Stimulated activated CD8-positive, alpha-beta memory T cell treated with anti-CD3 and anti-CD28 coated beads, Interleukin-7, amount 100 ng/mL, for 1 hour (primary cell): ENCODE measurements at places on chromosomes 4 and X.

- no peak for DNase-seq
Measured at GRCh38 chrX:3124031-3124430, 82.8 kb downstream of the ARSF start.

DNA sequence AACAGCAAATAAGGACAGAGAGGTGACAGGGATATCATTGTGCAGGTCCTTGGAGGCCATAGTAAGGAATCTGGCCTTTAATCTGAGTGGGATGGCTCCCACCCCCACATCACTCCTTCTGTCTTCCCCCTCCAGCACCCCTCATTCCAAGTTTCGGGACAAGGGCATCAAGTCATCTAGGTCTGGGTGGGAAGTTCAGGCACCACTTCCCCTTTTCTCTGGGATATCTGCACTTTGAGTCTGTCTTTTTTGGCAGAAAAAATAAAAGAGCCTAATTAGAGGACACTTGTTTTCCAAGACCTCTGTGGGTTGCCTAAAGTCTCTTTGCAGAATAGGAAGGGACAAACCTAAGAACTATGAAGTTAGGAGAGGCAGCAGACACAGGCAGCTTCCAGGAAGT, 60.1 kb downstream of the FUNDC1 start:
- DNase-seq: no peak

GRCh38 chr4:73841243-73841925, 4.9 kb downstream of the CXCL6 start:
- DNase-seq: no peak

- DNase-seq: no peak
Measured at GRCh38 chr4:188428935-188429334, 289.7 kb downstream of the TRIML1 start.

GRCh38 chr4:70936200-70936787, 34.1 kb downstream of the MOB1B start:
- DNase-seq: no peak

DNA sequence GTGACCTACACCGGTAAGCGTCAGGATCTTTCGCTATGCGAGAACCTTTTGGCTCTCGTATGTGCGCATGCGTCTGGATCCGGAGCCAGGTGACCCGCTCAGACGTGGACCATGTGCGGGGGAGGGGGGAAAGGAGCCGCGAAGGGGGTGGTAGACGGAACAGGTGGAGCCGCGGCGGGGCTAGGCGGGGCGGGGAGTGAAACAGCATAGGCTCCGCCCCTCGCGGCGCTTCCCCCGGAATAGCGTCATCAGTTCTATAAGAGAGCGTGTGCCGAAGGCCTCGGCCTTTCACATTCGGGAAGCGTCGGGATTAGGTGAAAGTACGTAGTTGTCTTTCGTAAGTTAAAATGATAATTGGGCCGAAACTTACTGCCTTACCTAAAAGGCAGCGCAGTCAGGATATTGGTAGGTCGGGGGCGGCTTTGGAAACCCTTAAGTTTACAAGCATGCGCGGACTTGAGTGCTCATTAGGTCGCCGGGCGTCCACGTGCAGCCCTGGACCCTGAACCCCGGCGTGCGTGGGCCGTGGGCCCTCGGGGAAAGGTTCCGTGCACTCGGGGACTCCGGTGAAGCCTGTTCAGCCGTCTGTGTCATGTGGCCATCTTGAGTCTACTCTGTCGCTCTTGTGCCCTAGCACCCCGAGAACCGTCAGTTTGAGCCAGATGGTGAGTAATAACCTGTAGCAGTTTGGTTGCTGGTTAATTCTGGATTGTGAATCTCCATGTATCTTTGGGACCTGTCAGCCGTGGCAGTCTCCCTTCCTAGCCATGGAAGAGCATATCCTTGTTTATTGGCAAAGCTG, 74.1 kb downstream of the PRSS12 start:
- DNase-seq: peak; percentile 95

GRCh38 chrX:49231333-49232000, 1.7 kb downstream of the CACNA1F start:
- no peak for DNase-seq

DNA sequence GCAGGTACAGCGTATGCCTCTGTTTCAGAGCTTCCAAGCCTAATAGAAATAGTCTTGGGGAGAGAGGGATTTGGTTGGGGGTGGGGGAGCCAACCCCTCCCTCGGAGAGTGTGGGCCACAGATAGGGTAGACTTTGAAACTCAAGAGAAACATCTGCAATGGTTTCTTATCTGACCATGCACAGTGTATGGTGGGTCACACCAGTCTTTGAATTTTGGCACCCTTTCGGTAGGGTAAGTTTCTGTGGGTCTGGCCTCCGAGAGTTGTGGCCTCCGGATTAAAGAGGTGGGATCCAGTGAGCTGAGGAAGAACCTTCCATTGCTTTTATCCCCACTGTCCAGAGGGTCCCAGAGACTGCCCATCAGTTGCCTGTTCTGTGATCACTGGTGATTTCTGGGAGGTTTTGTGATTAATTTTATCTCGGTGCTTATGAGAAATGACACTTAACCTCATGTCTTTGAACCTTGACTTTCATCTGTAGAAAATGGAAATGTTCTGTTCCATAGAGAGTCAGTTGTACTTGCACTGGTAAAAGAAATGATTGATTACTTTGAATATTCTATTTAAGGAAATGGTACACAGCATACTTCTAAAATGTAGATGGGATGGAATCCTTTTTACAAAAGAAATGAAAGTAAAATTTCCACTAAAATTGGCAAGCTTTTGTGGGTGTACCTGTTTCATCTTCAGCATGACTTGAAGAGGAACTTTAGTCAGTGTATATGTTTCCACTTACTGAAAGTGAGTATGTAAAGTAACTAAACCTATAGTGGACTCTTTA, 62.7 kb downstream of the TMEM131L start:
- no peak for DNase-seq

DNA sequence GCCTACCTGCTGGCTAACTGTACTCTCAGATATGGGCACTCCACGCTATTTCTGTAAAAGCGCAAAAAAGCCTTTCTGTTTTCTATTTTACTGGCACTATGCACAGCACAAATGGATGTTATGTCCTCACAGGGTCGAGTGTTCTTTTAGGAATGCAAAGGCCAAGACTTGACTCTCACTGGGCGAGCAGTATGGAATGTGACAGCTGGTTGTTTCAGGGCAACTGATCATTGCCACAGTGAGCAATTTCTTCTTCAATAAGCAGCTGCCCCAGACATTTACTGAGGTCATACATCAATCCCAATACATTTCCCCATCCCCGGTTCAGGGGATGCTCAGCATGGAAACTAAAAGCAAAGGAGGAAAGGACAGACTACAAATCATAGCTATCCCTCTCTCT, 58.2 kb downstream of the PDE5A start:
- no peak for DNase-seq

- DNase-seq: no peak
Measured at GRCh38 chr4:89306486-89307177, 968 bp downstream of the GPRIN3 start.

GRCh38 chrX:23952984-23953907, 45.4 kb downstream of the CXorf58 start:
- DNase-seq: peak; percentile 0

DNA sequence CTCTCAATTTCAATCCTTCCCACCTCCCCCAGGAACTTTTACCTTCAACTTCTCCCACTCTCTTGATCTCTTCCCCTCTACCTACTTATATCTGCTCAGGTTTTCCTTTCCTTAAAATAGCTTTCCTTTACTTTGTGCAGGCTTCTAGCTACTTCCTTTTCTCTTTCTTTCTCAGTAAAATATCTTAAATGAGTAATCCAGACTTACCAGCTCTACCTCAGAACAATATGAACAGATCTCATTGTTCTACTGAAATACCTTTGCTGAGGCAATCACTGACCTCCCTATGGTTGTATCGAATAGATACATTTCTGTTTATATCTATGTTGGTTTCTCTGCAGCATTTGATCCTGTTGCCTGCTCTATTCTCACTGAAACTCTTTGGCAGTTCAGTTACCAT, 86.7 kb upstream of the WDR44 start:
- no peak for DNase-seq

DNA sequence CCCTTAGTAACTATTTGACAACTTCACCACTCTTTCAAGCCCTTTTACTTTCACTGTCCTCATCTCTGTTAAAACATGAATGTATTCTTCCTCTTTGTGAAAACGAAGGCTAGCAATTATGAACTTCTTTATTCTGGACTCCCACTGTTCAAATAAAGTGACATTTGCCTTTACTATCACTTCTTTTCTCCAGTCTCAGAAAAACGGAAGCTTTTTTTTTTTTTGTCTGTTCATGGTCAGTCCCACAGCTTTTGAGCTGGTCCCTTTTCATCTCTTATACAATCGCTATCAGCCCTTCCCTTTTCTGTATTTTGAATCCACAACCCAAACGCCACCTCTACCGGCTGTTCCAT, 327.7 kb downstream of the DKK2 start:
- no peak for DNase-seq

- DNase-seq: no peak
Measured at GRCh38 chr4:61201561-61201960, 1.4 kb downstream of the ADGRL3 start.

DNA sequence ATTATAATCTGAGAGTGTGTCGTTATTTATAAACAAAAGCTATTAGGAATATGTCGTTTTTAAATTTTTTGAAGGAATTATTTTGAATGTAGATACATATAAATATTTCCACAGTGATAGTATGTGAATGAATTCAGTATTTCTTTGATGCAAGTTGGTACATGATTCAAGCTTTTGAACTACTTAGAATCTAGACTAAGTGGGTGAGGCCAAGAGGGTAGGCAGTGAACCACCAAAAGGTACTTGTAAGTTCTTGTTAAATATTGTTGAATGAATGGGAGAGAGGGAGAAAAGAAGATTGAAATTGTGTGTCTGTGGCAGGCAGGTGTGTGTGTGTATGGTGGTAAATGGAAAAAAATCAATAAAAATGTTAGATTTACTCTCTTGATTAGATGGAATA, 69.6 kb downstream of the ARFIP1 start:
- no peak for DNase-seq

- DNase-seq: no peak
Measured at GRCh38 chr4:99079625-99080295, 8.8 kb downstream of the ADH5 start.

DNA sequence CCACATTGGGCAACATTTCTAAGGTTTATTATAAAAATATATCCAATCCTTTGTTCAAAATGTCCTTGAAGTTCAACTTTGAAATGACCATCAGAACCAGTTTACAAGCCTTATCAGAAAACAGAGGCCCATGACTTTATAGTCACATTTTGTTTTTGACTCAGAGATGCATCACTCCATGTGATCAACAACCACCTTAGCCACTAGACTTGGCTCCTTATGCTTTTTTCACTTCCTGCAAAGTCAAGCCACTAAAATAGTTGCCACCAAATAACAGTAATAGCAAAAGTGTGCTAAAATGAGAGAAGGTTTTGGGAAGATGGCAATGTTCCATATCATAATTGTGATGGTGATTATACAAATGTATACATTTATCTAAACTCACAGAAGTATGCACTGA, 181.7 kb downstream of the MAML3 start:
- DNase-seq: no peak

DNA sequence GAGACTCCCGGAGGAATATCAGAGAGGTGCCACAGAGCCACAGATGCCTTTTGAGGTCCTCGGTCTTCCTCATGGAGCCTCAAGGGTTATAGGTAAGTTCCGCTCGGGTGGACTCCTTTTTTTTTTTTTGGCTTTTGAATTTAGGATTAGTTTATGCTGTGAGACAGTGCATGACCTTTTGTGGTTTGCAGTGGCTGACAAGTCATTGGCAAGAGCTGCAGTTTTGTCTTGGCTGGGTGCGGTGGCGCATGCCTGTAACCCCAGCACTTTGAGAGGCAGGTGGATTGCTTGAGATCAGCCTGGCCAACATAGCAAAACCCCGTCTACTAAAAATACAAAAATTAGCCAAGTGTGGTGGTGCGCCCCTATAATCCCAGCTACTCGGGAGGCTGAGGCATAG, 4.5 kb upstream of the GRSF1 start:
- no peak for DNase-seq

GRCh38 chr4:18130256-18130655, 108.7 kb upstream of the LCORL start:
- no peak for DNase-seq

DNA sequence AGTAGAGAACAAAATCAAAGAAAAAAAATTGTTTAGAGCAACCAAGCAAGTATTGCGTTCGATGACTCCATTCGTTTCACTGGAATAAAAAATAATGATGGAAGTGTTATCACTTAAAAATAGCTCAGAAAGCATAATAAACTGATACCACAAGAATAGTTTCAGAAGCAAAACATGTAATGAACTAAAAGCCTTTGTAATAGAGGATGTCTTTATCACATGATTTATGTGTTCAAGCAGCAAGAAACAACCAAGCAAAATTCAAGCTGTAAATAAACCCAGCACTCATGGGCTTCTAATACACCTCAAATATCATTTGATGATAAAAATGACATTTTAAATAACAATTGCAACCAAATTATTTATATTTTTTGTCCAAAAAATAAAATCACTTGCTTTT, 192.2 kb downstream of the NDST4 start:
- DNase-seq: no peak

- DNase-seq: no peak
Measured at GRCh38 chrX:133771086-133771646, 214.2 kb downstream of the GPC3 start.

DNA sequence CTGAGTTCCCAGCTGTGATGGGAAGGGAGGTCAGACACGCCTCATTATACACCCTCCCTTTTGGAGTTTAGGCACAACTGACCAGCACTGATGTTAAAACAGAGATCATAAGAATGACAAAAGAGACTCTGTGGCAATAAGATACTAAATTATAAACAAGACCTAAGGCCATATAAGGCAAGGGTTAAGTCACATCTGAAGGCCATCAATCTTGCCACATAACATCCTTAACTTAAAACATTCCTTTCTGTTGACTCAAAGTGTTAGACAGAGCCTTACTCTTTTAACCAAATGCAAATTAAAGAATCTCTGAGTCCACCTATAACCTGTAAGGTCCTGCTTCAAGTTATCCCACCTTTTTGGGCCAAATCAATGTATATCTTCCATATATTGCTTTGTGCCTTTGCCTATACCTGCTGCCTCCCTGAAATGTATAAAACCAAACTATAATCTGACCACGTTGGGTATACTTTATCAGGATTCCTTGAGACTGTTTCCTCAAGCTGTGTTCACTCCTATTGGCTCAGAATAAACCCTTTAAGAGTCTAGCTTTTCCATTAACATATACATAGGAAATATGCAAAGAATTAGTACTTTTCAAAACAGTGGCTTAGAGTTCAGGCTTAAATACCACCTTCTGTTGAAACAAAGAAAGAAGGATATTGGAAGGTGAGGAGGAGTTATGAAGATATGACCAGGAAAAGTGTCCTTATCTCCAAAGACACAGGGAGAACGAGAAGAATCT, 214.4 kb upstream of the PPP1R2C start:
- no peak for DNase-seq

GRCh38 chr4:5018603-5019002, 655 bp downstream of the CYTL1 start:
- no peak for DNase-seq

DNA sequence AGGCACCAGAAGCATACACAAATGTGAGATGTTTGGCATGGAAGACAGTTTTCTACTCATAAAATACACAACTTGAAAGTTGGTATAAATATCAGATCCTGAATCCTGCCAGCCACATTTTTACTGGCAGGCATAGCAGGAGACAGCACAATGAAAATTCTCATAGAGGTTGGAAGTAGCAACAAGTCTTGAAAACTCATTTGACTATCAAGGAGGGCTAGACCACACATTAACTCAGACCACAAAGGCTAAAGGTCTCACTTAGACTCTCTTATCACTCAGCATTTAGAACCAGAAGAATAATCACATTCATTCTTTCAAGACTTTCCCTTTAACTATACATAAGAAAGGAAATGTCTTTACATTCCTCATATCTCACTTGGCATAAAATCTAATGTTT, 56.5 kb downstream of the SORBS2 start:
- DNase-seq: no peak

GRCh38 chrX:45320191-45320590, 119.5 kb upstream of the DIPK2B start:
- no peak for DNase-seq
